ENCODE measurements at places on chromosomes 6 and 20.

DNA sequence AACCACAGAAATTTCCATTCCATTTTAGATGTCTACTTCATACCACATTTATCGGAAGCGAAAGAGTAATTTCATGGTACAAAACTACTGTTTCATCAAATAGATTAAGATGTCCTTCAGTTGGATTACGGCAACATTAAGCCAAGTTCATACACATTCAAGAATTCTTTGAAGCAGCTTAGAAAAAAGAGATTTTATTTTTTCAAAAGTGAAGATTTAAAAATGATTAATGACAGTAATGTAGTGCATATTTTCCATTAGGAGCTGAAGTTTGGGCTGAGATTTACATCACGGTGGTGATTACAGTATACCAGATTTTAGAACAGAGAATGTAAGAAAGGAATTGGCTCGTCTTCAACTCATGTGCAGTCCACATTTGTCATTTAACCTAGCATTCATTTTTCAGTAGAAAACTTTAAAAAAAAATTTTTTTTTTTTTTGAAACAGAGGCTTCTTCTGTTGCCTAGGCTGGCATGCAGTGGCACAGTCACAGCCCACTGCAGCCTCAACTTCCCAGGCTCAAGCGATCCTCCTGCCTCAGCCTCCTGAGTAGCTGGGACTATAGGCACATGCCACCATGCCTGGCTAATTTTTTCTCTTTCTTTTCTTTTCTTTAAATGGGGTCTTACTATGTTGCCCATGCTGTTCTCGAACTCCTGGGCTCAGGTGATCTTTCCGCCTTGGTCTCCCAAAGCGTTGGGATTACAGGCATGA lies 1.9 kb downstream of the SYNJ2 start:
- DNase-seq, result no peak

DNA sequence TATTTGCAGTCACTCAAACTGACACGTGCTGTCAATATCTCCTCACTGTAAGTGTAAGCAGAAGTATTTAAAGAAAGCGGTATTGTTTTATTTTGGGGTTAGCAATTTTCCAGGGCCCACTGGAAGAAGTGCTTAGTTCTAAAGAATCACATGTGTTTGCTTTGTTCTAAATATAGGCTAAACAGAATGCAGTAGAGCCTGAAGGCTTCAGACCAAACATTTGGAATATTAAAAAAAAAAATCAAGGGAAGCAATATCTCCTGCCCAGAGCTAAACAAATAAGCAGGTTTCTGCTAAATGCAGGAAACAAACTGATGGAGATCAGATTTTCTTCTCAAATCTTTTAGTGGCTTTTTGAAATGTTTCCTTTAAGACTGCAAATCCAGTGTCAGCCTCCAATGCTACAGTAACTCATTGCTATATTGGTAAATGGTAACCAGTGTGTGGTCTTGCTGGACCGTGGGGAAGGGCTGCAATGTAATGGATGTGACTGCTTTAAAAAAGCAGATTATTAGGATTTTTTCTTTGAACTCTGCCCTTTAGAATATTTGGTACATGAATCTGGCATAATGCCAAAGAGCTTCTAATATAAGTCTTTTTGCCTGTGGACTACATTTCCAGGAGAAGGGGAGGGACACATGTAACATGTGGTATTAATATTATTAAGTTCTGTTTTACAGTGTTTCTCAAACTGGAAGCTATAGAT lies 317.1 kb upstream of the FERMT1 start:
- DNase-seq, result no peak

- no peak for DNase-seq
Observed at GRCh38 chr20:57581202-57582028, 20.5 kb downstream of the PCK1 start.

- no peak for DNase-seq
Observed at GRCh38 chr6:90000864-90001731, 106.8 kb downstream of the GJA10 start.

GRCh38 chr6:150153905-150154492 lies 11.2 kb downstream of the PPP1R14C start:
- DNase-seq, result no peak

DNA sequence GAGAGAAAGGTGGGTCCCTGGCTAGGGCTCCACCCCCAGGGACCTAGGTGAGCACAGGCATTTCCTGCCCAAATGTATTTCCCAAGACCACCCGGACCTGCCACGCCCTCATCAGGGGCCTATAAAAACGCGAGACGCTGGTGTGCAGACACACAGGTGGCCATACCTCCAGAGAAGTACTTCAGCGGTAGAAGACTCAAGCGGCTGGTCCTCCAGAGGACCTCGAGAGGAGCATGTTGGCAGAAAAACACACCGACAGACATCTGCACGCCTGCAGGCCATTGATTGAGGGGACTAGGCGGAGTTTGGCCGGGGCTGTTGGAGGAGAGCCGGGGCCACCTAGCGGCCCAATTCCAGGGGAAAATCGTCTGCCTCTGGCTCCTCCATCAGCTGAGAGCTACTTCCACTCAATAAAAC lies 695.8 kb upstream of the MMS22L start:
- no peak for DNase-seq

- DNase-seq, result no peak
Observed at GRCh38 chr20:2302384-2303060, 6.7 kb downstream of the TGM3 start.

GRCh38 chr20:17617212-17617867 lies 47.5 kb downstream of the DSTN start:
- no peak for DNase-seq

DNA sequence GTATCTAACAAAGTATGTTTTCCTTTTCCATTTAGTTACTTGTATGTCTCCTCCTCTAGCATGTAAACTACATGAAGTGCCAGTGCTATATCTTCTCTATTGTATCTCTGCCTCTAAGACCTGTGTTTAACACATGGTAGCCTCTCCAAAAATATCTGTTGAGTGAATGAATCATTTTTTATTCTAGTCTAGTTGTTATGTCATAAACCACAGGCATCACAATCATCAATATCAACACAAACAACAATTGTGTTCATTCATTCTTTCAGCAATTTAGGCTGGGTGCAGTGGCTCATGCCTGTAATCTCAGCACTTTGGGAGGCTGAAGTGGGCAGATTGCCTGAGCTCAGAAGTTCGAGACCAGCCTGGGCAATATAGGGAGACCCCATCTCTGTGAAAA lies 111.6 kb upstream of the EYA4 start:
- DNase-seq, result no peak

DNA sequence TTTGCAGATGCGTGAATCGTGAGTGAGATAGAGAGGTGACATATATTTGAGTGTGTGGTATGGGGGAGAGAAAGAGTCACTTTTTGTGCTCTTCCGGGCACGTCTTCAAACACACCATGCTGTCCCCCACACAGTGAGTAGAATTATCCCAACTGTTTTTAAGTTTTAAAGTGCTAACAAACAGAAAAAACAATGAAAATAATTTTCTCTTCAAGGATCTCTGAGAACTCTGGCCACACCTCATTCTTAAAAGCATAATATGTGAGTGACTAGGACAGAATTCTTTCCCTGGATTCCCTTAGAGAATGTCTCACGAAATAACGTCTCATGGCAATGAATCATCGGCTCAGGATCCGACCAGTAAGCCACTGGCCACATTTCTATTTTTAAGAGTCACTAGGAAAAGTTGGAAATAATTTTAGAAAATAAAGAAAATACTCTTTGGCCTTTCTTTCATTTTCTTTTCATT lies 235.7 kb upstream of the ZNF217 start:
- DNase-seq, result no peak

- no peak for DNase-seq
Observed at GRCh38 chr6:122563364-122564052, 46.7 kb upstream of the PKIB start.

DNA sequence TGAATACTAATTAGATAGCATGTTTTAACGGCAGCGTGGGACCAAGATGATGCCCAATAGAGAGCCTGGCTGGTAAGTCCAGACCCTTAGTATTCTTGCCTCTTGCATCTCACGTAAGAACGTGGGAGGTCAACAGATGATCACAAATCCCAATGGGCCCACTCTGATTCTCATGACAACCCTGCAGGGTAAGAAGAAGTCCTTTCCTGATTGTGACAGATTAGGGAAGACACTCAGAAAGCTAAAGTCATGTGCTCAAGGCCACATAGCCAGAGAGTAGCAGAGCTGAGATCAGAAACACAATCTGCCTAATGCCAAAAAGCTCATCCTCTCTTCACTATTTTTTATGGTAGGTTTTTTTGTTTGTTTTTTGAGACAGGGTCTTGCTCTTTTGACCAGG lies 103.8 kb downstream of the RALGAPA2 start:
- no peak for DNase-seq

DNA sequence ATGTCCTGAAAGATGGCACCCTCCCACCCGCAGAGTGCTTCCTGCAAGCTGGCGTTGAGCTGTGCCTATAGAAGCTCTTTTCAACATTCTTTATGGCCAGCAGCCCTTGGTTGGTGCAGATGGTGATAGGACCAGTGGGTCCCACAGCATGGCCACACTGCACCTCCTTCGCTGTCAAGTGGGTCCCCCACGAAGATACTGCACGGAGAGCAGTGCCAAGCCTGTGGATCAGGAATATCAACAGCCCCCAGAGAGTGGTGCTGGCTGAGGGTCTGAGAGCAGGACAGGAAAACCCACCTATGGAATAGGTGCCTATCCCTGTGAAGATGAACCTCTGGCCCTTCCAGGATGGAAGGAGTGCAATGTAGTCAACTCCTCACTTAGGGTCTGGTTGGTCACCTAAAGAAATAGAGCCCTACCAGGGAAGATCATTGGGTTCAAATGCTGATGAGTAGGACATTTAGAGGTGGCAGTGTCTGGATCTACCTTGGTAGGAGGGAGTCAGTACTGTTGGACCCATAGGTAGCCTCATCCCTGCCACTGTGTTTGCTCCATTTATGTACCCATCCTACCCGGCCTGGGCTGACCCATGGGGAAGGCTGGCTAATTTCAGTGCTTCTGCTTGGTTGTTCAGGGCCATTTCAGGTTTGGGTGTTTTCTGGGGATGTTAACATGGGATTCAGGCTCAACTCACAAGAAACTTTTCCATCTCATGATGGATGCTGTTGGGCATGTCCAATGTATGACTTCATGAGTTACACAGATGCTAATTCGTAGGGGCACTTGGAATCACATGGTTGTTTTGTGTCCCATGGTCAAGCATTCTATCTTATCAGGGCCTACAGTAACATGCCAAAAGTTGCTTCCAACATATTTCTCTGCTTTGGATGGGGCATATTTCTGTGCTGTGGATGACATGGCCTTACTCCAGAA lies 33.4 kb upstream of the MICB start:
- no peak for DNase-seq

DNA sequence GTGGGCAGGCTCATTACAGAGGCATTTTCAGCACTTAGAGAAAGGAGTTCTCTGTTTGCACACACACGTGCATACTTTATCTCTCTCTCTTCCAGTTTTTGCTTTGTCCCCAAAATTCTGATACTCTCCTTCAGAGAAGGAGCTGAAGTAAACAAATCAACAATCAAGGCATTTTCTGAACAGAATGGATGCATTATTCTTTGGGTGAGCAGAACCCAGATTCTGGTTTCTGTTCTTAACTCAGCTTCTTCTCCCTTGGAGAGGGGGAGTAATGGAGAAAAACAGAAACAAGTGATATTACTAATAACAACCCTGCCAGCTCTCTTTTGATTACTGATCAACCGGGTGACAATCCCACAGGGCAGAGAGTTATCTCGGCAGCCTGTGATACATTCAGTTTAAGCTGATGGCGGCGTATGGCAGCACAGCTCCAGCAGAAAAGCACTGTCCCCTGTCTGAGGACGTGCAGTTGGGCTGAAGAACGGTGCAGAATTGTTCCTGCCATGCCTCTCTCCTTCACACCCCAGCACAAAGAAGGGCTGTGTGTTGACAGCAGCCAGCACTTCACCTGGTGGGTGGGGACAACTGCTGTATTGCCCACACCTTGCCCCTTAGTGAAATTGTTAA lies 47.3 kb upstream of the SASH1 start:
- no peak for DNase-seq
